COR-L47 (cell line): ENCODE measurements at places on chromosomes 2 and 18.
A peak's percentile ranks its signal among the peaks of the same experiment; 100 is the strongest.

GRCh38 chr2:29697715-29698114 is 223.7 kb downstream of the ALK start:
- no peak for DNase-seq

GRCh38 chr2:201257956-201258665 is 2.2 kb upstream of the CASP8 start:
- peak; percentile 7 for DNase-seq

- DNase-seq = no peak
These were observed 761 bp upstream of the IDH1 start for GRCh38 chr2:208255557-208256106.

DNA sequence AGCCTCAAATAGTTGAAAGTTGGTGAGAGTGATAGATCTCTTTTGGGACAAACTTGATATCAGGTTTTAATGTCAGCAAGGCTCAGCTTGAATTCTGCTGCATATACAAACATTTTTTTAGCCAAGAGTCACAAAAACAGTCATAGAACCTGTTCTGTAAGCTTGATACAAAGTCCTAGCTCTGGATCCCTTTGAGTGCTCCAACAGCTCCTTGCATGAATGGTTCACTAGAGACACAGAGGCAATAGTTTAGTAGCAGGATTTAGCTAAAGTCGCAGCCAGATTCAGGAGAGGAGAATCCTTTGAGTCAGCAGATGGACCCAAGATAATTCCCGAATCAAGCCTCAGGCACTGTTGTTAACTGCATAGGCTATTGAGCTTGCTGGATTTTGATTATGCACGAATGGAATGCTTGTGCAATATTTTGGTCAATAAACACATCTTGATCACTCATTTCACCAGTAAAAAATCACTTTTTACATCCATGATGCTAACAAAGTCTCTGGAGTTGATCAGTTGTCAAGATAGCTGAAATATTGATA is 148.6 kb downstream of the KLHL14 start:
- DNase-seq = no peak

DNA sequence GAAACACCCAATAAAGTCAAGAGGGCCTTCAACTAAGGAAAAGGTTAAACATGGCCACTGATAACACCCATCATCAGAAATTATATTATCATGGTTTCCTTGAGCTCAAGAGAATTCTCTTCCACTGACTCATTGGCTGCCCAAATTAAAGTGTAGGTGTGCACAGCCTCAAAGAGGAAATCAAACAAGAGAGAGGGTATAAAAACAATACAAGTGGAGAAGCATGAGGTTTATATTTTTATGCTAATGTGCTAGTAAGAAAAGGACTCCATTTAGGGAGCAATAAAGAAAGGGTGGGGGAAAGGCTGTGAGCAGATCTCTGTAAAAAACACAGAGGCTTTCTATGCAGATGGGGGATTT is 168.8 kb upstream of the VRK2 start:
- DNase-seq = no peak

GRCh38 chr2:2547451-2547850 is 216.4 kb upstream of the MYT1L start:
- DNase-seq = no peak
